ENCODE measurements at places on chromosomes 16 and 17. TPM values are rescaled to one million over a fixed set of nuclear protein-coding genes. Genes with fewer than 3 reads are reported as not detected.

DNA sequence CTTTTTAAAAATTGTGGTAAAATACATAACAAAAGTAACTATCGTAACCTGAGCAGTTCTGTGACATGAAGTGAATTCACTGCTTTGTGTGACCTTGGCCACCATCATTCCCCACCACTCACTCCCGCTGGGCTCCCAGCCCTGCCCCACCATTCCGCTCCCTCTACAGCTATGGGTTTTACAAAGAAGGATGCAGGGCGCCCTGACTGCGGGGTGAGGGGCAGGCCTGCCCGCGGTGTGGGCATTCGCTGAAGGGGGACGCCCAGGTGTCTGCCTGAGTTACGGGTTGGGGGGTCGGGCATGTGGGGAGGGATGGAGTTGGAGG, at the start of gene CEMP1:
TSS of gene CEMP1 (minus strand) at position 38 of the 325 bp plus-strand sequence. CDS start 335 bp downstream, outside the sequence.
- no peak for DNase-seq

- DNase-seq, result no peak
Observed at GRCh38 chr16:23398987-23399805, 53.8 kb downstream of the COG7 start.

DNA sequence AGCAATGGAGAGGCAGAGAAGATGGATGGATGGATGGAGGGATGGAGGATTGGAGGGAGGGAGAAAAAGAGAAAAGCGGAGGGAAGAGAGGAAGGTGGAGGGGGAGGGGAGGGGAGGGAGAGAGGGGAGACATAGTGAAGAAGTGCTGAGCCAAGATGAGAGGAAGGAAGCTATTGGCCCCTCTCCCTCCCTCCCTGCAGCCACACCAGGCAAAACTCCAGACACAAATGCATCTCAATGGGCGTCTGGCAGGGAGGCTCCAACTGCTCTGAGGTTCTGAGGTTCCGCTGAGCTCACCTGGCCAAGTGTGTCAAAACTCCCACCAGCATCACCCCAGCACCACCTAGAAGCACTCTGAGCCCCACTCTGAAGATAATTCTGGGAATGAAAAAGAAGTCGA, 26.9 kb upstream of the PHB1 start:
- no peak for DNase-seq

- no peak for DNase-seq
Observed at GRCh38 chr17:66850692-66851091, 15.8 kb downstream of the CACNG5 start.

- DNase-seq, result peak; percentile 62
Observed at GRCh38 chr17:41710472-41711090, 1.6 kb upstream of the GAST start.

- no peak for DNase-seq
Observed at GRCh38 chr16:27432558-27432957, 30.6 kb downstream of the IL21R start.

Gene SLC2A4
- polyA plus RNA-seq, result 0.17 TPM

Gene IGFBP4
- polyA plus RNA-seq, result 1,501 TPM

Gene KRTAP2-1
- polyA plus RNA-seq, result not detected

Gene ZNHIT3
- 120 TPM for polyA plus RNA-seq

Gene ARL5C
- polyA plus RNA-seq, result not detected

Gene GAST
- polyA plus RNA-seq, result not detected

Gene DYNLRB2
- not detected for polyA plus RNA-seq

Gene MEAK7
- 30.5 TPM for polyA plus RNA-seq

Gene EME1
- polyA plus RNA-seq, result 21.9 TPM

Gene TEX14
- 0.08 TPM for polyA plus RNA-seq

Gene SMIM36
- polyA plus RNA-seq, result not detected
